Smooth muscle cell of trachea (primary cell): ENCODE measurements at places on chromosomes 12 and 14. TPM values are rescaled to one million over a fixed set of nuclear protein-coding genes. Genes with fewer than 3 reads are reported as not detected.

Gene RERGL
- total RNA-seq, result not detected in 2 replicates

Gene DDX47
- 52.3 and 71.0 TPM in 2 replicates for total RNA-seq

Gene PARP2
- total RNA-seq, result 4.6 and 11.8 TPM in 2 replicates

Gene TEX52
- not detected in 2 replicates for total RNA-seq

Gene NTN4
- total RNA-seq, result 11.1 and 60.5 TPM in 2 replicates

Gene FLRT2
- 6.4 and 15.5 TPM in 2 replicates for total RNA-seq

Gene FLVCR2
- 0.87 and 5.3 TPM in 2 replicates for total RNA-seq

Gene SDS
- total RNA-seq, result not detected in 2 replicates

Gene ADCK1
- total RNA-seq, result 5.7 and 6.9 TPM in 2 replicates

Gene HOXC13
- not detected in 2 replicates for total RNA-seq

Gene DTX1
- 0.83 TPM in 1 of 2 replicates, not detected in the other for total RNA-seq

Gene BDKRB2
- total RNA-seq, result 67.2 and 253 TPM in 2 replicates

Gene FKBP3
- total RNA-seq, result 15.5 and 50.0 TPM in 2 replicates

Gene NGB
- total RNA-seq, result not detected in 2 replicates

Gene LRTM2
- not detected in 2 replicates for total RNA-seq

Gene SLC39A5
- not detected in 2 replicates for total RNA-seq

Gene FSCB
- under 0.01 TPM in 1 of 2 replicates, not detected in the other for total RNA-seq

Gene HSPB8
- 9.0 and 26.8 TPM in 2 replicates for total RNA-seq

Gene GRIN2B
- not detected in 2 replicates for total RNA-seq

Gene CTSG
- total RNA-seq, result not detected in 2 replicates

Gene GCH1
- 0.73 and 6.3 TPM in 2 replicates for total RNA-seq

Gene ANP32D
- total RNA-seq, result not detected in 2 replicates

Gene LRP1
- total RNA-seq, result 535 and 1,024 TPM in 2 replicates

Gene CCDC198
- not detected in 2 replicates for total RNA-seq

Gene GPR84
- not detected in 2 replicates for total RNA-seq

Gene OR6S1
- total RNA-seq, result not detected in 2 replicates

Gene CSRP2
- 6.0 and 10.8 TPM in 2 replicates for total RNA-seq

Gene CHPT1
- 47.6 and 75.3 TPM in 2 replicates for total RNA-seq

Gene CKB
- total RNA-seq, result 48.6 and 78.4 TPM in 2 replicates
